ENCODE measurements at places on chromosomes 12 and 14.

DNA sequence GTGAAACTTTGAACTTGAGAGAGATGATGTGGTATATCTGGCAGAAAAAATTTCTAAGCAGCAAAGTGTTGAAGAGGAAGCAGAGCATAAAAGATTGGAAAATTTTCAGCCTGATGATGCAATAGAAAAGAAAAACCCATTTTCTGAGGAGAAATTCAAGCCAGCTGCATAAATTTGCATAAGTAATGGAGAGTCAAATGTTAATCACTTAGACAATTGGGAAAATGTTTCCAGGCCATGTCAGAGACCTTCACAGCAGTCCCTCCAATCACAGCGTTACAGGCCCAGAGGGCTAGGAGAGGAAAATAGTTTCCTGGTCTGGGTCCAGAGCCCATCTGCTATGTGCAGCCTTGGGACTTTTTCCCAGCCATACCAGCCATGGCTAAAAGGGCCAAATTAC is 469.0 kb upstream of the FOXG1 start:
- no peak for DNase-seq

- DNase-seq, result no peak
These were observed 334.1 kb downstream of the ALG10 start for GRCh38 chr12:34356233-34356987.

DNA sequence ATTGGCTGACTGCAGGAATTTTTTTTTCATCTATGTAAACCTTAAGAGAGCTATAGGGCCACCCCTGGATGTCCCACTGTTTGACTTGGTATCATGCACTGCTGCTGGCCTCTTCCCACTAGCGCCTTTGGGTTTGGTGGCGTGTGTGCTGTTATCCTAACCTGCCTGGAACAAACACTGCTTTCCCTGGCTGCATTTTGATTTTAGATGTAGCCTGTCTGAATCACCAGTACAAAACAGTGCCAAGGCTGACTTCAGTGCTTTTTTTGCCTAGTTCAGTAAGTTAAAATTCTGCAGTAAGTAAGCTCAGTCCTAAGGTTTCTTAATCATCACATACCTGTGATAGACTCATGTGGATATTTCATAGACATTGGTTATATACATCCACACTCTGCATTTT is 99.2 kb downstream of the EML1 start:
- no peak for DNase-seq

DNA sequence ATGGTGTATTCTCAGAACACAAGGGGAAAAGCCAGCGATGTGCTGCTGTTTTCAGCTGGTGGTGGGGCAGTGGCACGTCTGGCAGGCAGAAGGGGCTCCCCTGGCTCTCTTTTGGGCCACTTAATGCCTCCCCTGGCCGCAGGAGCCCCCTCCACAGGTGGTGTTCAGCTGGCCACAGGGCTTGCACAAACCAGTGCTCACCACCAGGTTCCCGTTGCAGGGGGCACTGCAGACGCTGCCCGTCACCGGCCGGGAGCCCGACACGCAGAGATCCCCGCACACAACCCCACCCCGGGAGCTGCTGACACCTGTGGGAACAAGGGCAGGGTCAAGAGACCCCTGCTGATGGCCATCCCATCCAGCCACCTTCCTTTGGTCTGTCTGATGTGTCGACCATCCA is 6.7 kb downstream of the KRT83 start:
- DNase-seq, result no peak

GRCh38 chr12:4120316-4120917 is 153.1 kb upstream of the CCND2 start:
- no peak for DNase-seq

DNA sequence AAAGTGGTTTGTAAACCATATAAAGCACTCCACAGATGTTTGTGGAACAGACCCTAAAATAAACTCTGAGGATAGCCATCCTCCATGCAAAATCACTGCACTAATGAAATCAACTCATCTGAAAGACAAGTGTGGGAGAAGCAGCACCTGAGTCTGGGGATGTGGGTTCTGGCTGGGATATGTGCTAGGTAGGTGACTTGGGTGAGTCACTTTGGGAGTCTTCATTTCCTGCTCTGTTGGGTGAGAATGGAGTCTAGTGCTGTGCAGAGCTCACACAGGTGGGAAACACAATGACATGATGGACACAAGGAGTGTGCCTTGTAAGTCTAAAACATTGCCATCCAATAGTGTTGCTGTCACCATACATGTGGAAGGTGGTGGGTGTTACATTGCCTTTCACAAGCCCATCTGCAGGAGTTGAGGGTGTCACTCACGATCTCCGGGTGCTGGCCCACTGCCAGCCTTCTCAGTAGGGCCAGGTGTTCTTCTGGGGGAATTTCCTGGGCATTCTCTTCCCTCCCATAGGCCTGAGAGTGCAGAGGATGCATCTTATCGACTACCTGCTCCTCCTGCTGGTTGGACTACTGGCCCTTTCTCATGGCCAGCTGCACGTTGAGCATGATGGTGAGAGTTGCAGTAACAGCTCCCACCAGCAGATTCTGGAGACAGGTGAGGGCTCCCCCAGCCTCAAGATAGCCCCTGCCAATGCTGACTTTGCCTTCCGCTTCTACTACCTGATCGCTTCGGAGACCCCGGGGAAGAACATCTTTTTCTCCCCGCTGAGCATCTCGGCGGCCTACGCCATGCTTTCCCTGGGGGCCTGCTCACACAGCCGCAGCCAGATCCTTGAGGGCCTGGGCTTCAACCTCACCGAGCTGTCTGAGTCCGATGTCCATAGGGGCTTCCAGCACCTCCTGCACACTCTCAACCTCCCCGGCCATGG is 2.0 kb downstream of the SERPINA4 start:
- no peak for DNase-seq

DNA sequence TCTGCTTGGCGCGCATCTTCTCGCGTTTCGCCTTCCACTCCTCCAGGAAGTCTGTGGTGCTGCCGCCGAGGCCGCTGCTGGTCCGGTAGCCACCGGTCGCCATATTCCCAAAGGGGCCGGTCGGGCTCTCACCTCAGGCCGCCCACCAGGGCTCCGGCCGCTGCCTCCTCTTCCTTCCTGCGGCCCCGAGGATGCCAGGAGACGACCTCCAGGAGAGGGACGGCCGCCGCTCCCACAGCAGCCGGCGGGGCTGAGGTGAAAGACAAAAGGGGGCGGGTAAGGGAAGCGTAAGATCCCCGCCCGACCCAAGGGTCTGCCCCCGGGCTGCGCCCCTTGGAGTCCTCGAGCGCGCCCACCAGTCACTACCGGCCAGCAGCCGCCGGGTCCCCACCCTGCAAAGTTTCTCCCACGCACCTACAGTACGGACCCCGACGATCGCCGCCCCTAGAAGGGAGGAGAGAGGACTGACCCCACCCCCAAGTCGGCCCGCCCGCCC is 574 bp downstream of the PAWR start:
- no peak for DNase-seq

- DNase-seq, result no peak
These were observed 31.9 kb upstream of the OSBPL8 start for GRCh38 chr12:76591476-76591875.

DNA sequence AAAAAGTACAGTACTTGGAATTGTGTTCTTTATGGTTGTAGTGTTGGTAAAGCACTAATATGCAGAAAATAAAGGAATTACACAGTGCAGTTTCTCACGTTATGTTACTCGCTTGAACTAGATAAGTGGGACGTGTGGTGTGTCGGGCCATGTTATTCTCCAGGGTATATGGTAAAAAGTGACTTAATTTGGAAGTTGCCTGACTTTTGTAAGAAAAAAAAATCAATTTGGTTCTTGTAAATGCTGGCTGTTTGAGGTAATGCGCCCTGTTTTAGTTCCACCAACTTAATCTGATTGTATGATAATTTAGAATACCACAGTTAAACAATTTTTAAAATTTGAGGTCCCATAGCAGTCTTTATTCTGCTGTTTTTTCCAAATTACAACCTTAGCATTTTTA is 4.1 kb downstream of the ARF6 start:
- no peak for DNase-seq

- DNase-seq, result no peak
These were observed 12.6 kb downstream of the NOPCHAP1 start for GRCh38 chr12:104998423-104999346.

DNA sequence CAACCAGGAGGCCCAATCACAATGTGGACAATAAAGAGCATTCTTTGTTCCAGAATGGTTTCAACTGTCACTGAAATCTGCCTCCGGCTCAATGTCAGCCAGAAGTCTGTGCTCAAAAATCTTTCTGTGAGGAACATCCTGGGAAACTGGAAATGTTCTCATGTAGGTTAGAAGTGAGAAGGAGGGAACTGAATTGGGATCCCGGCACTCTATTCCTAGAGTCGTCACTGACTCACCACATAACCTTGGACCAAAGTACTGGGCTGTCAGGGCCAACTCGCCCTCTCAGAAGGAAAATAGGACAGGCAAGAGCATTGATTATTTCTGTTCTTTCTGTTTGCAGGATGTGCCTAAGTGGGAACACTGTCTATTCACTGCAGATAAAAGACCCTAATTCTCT is 57.6 kb downstream of the PRKAB1 start:
- no peak for DNase-seq

DNA sequence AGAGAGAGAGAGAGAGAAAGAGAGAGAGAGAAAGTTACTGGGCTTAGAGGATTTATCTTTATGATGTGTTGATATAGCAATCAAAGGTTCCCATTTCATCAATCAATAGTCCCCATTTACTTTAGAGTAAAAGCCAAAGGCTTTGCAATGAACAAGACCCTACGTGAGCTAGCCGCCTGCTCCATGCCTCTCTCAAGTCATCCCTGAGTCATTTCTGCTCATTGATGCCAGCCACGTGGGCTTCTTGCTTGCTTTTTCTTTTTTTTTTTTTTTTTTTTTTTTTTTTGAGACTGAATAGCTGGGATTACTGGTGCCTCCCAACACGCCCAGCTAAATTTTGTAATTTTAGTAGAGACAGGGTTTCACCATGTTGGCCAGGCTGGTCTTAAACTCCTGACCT is 70.9 kb downstream of the GPR135 start:
- no peak for DNase-seq

GRCh38 chr12:48980953-48981756 is 3.0 kb downstream of the WNT1 start:
- no peak for DNase-seq

GRCh38 chr14:103638594-103638993 is 9.6 kb downstream of the KLC1 start:
- DNase-seq, result no peak

DNA sequence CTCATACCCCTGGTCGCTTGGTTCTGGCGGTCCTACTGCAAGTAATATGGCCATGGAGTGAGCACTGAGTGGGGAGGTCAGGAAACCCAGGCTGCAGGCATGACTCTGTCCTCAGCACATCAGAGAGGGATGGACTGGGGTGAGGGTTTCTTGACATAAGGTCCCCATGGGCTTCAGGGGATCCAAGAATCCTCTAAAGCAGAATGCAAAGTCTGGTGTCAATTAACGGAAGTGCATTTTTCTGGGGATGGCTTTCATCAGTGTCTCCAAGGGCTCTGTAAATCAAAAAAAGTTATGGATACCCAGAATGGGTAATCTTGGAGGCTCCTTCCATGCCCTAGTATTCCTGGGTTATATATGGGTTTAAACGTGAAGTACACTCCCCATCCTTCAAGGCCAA is 3.7 kb downstream of the FIGNL2 start:
- no peak for DNase-seq

GRCh38 chr12:10861366-10861765 is 12.1 kb upstream of the PRR4 start:
- no peak for DNase-seq

GRCh38 chr12:78005094-78005492 is 174.4 kb downstream of the NAV3 start:
- no peak for DNase-seq

DNA sequence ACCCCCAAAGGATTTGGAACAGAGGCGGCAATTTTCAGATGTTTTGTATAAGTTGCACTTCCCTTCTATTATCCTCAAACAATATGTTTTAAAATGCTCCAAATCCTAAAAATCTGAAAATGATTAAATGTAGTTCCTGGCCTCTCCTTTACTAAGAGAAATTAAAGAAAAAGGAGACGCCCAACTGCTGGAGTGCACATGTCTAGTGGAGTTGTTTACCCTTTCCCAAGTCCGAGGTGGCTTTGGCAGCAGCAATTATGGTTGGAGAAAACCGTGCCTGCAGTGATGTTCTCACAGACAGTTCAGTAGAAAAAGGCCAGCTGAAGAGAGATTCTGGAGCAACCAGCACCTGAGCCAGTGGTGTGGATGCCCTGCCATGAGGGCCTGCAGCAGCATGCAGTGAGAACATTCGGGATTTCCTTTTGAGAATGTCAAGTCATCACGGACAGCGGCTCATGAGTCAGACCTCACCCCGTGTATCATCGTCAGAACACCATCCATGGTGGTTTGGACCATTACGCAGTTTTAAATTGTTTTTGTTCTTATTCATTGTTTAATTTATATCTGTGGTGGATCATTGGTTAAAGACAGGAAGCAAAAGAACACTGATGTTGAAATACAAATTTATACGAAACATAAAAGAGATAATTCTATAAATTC is 179.0 kb upstream of the KRR1 start:
- no peak for DNase-seq

DNA sequence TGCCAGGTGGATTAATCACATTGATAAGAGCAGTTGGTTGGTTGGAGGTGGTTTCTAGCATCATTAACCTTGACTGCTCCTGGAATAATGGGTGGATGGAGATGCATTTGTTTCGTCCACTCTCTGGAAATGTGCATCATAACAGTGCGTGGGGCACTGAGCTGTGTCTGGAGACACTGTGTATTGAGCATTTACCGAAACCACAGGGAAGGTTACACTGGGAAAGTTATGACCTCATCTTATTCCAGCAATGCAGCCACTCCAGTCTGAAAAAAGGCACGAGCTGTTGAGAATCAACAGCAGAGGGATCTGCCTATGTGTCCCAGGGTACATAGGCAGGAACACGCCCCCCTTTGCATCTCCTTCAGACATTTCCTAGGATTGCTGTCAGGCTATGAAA is 27.2 kb downstream of the RNFT2 start:
- no peak for DNase-seq

- no peak for DNase-seq
These were observed 26.5 kb upstream of the BCAT1 start for GRCh38 chr12:24975425-24975824.

DNA sequence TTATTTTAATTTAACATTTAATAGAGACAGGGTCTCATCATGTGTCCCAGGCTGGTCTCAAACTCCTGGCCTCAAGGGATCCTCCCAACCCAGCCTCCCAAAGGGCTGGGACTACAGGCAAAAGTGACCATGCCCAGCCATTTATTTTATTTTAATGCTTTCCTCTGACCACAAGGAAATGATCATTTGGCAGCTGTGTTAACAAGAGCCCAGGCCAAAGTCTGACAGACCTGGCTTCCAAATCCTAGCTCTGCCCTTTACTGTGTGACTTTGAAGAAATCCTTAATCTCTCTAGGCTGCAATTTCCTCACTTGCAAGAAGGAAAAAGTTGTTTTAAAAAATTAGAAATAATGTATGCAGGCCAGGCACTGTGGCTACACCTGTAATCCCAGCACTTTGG is 16.7 kb upstream of the GCH1 start:
- no peak for DNase-seq
